WTC11 (cell line): ENCODE measurements at places on chromosomes 4 and X. TPM values are rescaled to one million over a fixed set of nuclear protein-coding genes. Genes with fewer than 3 reads are reported as not detected.

DNA sequence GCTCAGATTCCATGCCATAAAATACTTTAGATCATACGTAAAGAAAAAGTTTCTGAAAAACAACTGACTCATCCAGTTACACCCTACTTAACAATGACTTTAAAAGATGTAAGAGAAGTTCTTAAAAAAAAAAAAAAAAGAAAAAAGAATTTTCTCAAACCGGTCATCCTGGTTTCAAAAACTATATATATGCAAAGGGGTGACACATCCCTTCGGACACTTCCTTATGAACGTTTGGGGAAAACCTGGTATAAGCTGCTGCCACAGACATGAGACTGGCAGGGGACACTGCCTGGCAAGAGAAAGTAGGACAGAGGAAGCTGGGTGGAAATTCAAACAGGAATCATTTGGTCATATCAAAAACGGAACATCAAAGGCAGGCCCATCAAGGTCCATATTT is 81.2 kb upstream of the PRSS48 start:
- H3K4me3 ChIP-seq = no peak overlapping the region
- no peak overlapping the region for H3K27ac ChIP-seq

Gene ZCCHC12
- 0.87 to 0.94 TPM (median 0.92 TPM) in 3 replicates for total RNA-seq

DNA sequence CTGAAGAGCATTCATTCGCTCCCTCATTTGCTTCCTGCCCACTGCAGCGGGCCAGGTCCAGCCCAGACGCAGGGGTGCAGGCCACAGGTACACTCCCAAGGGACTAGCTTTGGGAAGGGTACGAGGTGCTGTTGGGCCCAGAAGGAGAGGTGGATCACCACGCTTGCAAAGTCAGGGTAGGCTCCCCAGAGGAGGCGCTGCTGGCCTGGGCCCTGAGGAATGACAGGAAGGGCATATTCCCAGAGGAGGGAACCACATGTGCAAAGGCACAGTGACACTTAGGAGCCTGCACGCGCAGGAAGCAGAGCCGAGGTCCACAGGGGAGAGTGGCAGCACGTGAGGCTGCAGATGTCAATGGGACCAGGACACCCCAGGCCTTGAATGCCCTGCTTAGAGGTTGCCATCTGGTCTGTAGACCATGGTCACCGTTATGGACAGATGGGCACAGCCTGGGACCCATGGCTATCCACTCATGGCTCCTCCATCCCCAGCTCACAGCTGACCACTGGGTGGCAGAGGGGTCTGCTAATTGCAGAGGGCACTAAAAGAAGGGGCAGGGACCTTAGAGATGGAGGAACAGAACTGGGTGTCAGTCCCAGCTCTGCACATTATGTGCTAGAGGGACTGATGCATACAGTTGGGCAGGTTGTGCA is 7.9 kb downstream of the HTRA3 start:
- H3K36me3 ChIP-seq = no peaks in the 10 kb centered on the region
- no peak for DNase-seq
- H3K27ac ChIP-seq = no peak overlapping the region
- H3K4me1 ChIP-seq = no peaks in the 10 kb centered on the region

Gene DCHS2
- 1.3 to 1.9 TPM (median 1.4 TPM) in 3 replicates for total RNA-seq

- no peak for DNase-seq
- no peak overlapping the region for H3K4me3 ChIP-seq
- H3K36me3 ChIP-seq = no peaks in the 10 kb centered on the region
Measured at GRCh38 chr4:148780426-148781005, 338.3 kb upstream of the NR3C2 start.

Gene SASH3
- total RNA-seq = 0.22 to 0.57 TPM (median 0.25 TPM) in 3 replicates

DNA sequence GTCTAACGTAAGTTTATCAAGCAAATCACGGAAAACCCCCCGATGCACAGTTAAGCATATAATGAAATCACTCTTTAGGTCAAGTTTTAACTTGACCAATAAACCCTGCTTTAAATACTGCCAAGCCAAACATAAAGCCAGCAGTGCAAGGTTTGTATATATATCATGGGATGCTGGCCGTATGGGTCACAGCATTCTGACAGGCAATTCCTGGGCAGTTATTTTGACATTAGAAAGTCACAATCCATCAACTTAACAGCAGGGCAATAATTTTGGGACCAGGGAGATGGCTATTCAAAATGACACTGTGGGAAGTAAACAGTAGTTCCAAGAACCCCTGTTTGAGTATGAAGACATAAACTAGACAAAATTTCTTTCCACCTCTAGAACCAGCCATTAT is 116.9 kb downstream of the ZNF827 start:
- H3K4me1 ChIP-seq = peaks cover 53% of the 10 kb centered on the region
- no peak overlapping the region for H3K4me3 ChIP-seq
- H3K27me3 ChIP-seq = no peaks in the 10 kb centered on the region
- DNase-seq = no peak
- H3K36me3 ChIP-seq = peaks cover 27% of the 10 kb centered on the region

Gene KLF8
- total RNA-seq = 10.2 to 11.4 TPM (median 11.1 TPM) in 3 replicates

Gene RAB9B
- 0.22 to 0.44 TPM (median 0.25 TPM) in 3 replicates for total RNA-seq

GRCh38 chr4:62194342-62194741 is 994.2 kb downstream of the ADGRL3 start:
- no peak overlapping the region for H3K27ac ChIP-seq
- H3K27me3 ChIP-seq = no peaks in the 10 kb centered on the region
- no peak overlapping the region for H3K4me3 ChIP-seq

DNA sequence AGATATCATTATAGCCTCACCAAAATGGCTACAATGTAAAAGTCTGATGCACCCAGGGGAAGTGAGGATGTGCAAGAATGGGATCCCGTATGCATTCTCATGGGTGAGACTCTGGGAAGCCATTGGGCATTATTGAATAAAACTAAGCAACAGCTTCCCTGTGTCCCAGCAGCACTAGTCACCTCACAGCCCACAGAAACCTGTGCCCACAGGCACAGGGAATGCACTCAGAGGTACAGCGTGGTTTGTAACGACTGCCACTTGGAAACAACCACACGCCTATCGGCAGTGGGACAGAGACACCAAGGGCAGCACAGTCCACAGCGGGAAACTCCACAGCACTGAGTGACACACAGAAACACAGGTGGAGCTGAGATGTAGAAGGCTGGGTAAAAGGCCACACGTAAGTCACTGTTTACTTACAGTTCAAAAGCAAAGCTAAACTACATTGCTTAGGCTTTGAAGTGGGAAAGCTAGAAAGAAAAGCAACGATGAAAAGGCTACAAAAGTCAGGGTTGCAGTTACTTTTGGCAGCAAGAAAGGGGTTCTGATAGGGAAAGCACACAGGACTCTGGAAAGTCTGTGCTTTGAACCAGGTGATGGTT is 69.2 kb downstream of the HAUS3 start:
- H3K4me3 ChIP-seq = no peak overlapping the region
- no peaks in the 10 kb centered on the region for H3K36me3 ChIP-seq
- H3K27me3 ChIP-seq = no peaks in the 10 kb centered on the region
- H3K4me1 ChIP-seq = no peaks in the 10 kb centered on the region

DNA sequence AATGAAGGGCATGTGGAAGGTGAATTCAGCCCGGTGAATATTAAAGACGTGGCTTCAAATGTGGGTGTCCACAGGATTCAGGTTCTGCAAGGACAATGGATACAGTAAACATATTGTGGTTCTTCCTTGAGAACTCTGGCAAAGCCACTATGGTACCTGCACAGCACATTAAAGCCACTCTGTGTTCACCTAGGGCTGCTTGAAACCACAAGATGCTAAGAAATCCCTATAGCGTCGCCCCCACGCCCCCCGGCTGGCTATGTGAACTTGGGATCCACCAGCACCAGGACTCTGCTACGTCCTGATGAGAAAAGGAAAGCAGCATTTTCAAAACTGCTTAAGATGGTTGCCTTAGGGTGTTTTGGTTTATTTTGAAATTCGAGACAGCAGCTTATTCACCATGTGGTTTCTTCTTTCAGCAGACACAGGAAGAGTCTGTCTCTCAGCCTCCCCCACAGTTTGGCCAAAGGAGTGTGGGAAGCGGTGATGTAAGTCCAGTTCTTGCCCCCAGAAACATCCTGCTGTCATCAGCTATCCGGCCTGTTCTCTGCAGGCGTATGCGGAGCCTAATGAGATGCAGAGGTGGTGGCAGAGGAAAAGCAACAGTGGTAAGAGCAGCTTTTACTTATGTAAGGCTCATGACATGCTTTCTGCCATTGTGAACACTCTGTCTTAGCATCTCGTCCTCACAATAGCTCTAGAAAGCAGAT is 111.5 kb downstream of the AFAP1 start:
- peak overlapping the region; percentile 28 for H3K27ac ChIP-seq
- H3K27me3 ChIP-seq = no peaks in the 10 kb centered on the region
- peaks cover 31% of the 10 kb centered on the region for H3K36me3 ChIP-seq
- no peak for DNase-seq
- H3K4me3 ChIP-seq = no peak overlapping the region; the same call in 1 of the 2 replicates
- peaks cover 54% of the 10 kb centered on the region for H3K4me1 ChIP-seq

Gene LGI2
- 5.8 to 12.2 TPM (median 8.3 TPM) in 3 replicates for total RNA-seq

- no peaks in the 10 kb centered on the region for H3K27me3 ChIP-seq
- no peak for DNase-seq
- no peaks in the 10 kb centered on the region for H3K36me3 ChIP-seq
- H3K27ac ChIP-seq = no peak overlapping the region
- H3K4me3 ChIP-seq = no peak overlapping the region
Measured at GRCh38 chrX:25039036-25039435, 23.3 kb upstream of the ARX start.

DNA sequence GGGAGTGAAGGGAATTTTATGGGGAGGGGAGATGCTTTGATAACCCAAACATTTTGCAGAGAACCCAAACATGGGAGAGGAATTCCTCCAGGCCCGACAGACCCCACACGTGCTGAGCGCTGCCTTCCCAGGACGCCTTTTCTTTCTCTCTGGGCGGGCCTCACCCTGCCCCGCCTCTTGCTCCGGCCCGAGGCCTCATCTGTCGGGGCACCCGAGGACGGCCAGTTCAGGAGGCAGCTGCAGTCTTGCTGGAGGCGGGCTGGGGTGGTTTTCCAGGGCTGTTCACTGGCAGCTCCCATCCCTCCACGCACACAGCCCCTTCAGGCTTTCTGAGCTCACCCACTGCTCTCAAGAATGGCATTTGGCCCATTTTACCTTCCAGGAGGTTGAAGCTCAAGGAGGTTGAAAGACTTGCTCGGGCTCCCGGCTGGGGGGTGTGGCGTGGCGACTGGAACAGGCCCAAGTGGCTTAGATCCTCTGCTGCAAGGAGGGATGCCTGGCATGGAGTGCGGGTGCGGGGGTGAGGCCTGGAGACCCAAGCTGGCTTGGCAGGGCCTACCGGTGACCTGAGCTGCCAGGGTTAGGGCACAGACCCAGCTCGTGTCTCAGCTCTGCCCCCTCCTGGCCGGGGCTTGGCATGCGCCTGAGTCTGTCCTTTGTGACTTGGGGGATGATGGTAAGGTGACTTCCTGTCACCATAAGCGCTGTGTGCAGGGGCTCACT is 99.2 kb downstream of the PSAPL1 start:
- peaks cover 12% of the 10 kb centered on the region for H3K4me1 ChIP-seq
- peaks cover 2% of the 10 kb centered on the region; the same call in 1 of the 2 replicates for H3K27me3 ChIP-seq
- peaks cover 7% of the 10 kb centered on the region for H3K36me3 ChIP-seq
- DNase-seq = peak; percentile 91

- H3K27me3 ChIP-seq = no peaks in the 10 kb centered on the region; the same call in 1 of the 2 replicates
- no peaks in the 10 kb centered on the region for H3K36me3 ChIP-seq
- no peaks in the 10 kb centered on the region for H3K4me1 ChIP-seq
- no peak overlapping the region for H3K27ac ChIP-seq
- H3K4me3 ChIP-seq = no peak overlapping the region
Measured at GRCh38 chrX:112751076-112751475, 71.3 kb upstream of the LHFPL1 start.

Gene FAAH2
- total RNA-seq = 5.0 to 6.6 TPM (median 6.5 TPM) in 3 replicates

DNA sequence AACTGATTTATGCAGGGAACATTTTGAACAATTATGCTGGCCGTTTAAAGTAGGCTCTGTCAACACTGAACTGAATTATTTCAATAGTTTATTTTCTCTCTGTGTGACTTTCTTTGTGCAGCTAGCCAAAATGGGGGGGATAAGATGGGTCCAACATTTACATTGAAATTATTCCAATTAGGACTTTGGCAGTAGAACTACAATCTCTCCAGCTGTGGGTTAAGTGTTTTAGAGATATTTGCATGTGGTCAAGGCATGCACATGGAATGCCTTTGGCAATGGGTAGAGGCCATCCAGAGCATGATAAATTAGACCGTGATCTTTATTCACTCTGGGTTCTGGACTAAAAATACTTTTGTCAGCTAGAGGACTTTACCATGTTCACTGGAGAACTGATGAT is 107.9 kb upstream of the ELOVL6 start:
- no peaks in the 10 kb centered on the region for H3K36me3 ChIP-seq
- H3K27ac ChIP-seq = no peak overlapping the region
- no peak overlapping the region for H3K4me3 ChIP-seq
- H3K27me3 ChIP-seq = peaks cover 3% of the 10 kb centered on the region; the same call in 1 of the 2 replicates

Gene C4orf36
- 0.73 to 1.5 TPM (median 0.79 TPM) in 3 replicates for total RNA-seq

DNA sequence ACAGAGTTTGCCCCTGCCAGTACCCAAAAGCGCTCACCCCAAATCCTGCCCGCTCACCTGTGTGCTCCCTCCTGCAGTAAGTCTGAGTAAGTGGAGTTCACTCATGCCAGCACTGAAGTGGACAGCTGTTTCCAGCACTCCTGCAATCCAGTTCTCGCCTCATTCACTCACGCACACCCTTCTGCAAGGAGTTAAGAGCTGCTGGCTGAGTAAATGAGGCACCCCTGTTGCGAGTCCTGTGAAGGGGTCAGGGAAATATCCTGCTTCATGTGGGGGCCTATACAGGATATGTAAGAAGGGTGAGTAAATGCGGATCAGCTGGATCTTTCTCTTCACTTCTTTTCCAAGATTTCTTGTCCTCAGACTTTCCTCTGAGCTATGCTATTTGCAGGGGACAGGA is 23.5 kb downstream of the CXCL8 start:
- H3K4me1 ChIP-seq = no peaks in the 10 kb centered on the region
- no peaks in the 10 kb centered on the region for H3K27me3 ChIP-seq
- DNase-seq = no peak
- H3K4me3 ChIP-seq = no peak overlapping the region

GRCh38 chr4:73822389-73822788 is 14.1 kb upstream of the CXCL6 start:
- H3K27ac ChIP-seq = no peak overlapping the region
- no peak for DNase-seq
- H3K27me3 ChIP-seq = peaks cover 3% of the 10 kb centered on the region; the same call in 1 of the 2 replicates
- no peak overlapping the region for H3K4me3 ChIP-seq
- H3K4me1 ChIP-seq = peaks cover 6% of the 10 kb centered on the region

Gene MAGEB10
- total RNA-seq = not detected in 3 replicates

Gene PRSS12
- total RNA-seq = 8.4 to 14.1 TPM (median 10.5 TPM) in 3 replicates

DNA sequence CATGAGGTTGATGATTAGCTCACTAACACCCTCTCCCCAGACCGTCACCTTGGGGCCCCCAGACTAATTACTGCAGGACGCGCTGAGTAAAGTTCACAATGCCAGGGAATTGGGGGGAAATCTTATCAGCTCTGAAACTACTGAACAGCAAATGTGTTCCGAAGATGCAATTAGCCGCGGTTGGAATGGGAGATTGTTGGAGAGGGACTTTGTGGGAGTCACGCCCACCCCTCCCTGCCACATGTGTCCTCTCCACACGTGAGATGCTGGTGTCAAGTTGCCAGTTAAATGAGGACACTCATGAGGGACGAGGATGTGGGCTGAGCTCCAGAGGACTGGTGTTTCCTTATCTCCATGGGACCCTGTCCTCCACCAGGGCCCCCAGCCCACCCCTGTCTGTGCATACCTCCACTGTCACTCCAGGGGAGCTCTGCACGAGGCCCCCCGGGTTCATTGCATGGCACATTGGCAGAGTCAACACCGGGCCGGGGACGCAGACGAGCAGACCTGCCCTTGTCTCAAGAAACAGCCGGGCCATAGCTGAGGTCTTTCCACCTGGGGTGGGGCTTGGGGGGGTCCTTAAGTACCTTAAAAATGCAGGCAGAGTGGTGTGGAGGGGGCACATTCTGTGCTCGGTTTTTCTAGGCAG is 175.4 kb upstream of the PSAPL1 start:
- H3K4me1 ChIP-seq = no peaks in the 10 kb centered on the region
- no peaks in the 10 kb centered on the region for H3K36me3 ChIP-seq
- no peak overlapping the region; the same call in 1 of the 2 replicates for H3K27ac ChIP-seq
- no peak for DNase-seq

GRCh38 chr4:132383571-132384199 is 765.4 kb upstream of the PCDH10 start:
- no peak overlapping the region for H3K27ac ChIP-seq
- DNase-seq = no peak
- H3K4me1 ChIP-seq = no peaks in the 10 kb centered on the region
- no peak overlapping the region for H3K4me3 ChIP-seq
